ENCODE measurements at places on chromosomes 1 and 21.

DNA sequence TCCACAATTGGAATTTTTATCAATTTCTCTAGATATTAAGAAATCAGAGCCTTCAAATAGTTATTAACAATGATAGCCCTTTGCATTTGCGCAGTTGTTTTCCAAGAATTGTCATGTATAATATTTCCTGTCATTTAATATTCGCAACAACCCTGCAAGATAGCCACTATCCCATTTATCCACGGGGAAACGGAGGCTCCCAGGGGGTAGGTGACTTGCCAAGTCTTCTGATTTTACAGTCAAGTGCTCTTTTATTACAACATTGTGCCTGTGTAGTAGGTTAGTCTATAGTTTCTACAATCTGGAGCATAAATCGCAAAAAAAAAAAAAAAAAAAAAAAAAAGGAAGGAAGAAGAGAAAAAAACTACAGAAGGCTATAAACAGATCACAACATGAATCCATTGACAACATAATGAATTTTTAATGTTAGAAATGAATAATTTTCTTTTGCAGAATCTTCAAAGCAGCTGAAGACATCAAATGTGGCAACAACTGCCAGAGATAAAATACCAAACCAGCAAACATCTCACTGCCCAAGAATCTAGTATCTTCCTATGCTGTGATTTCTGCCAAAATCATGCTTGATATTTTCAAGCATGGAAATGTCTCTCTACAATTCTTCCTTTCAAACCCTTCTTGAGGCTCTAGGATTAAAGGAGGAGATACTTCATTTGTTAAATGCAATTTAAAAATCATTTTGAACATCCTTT lies 125.5 kb downstream of the PTPN14 start:
- no peak for DNase-seq

- no peak for DNase-seq
These were observed 122.3 kb upstream of the ADAR start for GRCh38 chr1:154730259-154730658.

GRCh38 chr1:201348211-201348566 lies 29.3 kb downstream of the TNNT2 start:
- peak; percentile 83 for DNase-seq

DNA sequence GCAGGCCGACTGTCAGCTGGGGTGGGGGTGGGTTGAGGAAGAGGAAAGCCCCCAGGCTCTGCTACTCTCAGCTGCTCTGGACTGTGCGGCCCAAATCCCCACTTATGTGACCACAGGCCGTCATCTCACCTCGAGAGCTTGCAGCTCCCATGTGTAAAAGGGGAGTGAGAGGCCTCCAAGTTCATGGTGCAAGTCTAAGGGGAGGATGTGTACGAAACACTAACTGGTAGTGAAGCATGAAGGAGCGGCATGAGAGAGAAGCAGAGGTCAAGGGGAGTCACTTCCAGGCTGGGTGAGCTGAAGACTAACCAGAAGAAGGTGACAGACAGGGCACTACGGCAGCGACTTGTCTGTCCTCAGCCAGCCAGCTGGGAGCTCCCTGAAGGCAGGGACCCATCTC lies 43.8 kb downstream of the GLIS1 start:
- DNase-seq, result no peak

- DNase-seq, result no peak
These were observed 7.3 kb downstream of the PLEKHO1 start for GRCh38 chr1:150156868-150157603.

- DNase-seq, result no peak
These were observed 4.1 kb downstream of the COL6A1 start for GRCh38 chr21:45985471-45986315.

- DNase-seq, result no peak
These were observed 84.3 kb downstream of the TENT5C start for GRCh38 chr1:117689997-117690625.

- no peak for DNase-seq
These were observed 46.4 kb upstream of the PM20D1 start for GRCh38 chr1:205896351-205896750.

GRCh38 chr1:231407547-231408396 lies 14.3 kb downstream of the EGLN1 start:
- no peak for DNase-seq

GRCh38 chr1:228032041-228032440 lies 25.2 kb downstream of the WNT3A start:
- DNase-seq, result no peak

DNA sequence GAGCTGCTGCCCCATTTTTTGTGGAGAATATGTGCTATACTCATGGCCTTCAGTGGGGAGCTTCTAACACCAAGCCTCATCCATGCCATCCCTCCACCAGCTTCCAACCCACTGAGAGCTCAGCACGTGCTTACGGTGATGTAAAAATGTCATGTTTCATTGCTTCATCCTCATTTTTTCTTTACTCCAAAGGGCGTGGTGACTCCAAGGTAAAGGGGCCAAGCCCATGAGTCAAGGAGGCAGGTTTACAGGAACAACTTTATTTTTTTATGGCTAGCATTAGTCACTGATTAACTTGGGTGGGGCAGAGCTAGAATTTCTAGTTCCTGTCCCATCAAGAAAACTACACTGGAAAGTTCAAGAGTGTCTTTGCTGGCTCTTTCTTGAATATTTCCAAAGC lies at the start of gene C1orf226:
Gene C1orf226, plus strand, starts transcription at position 346 of the 400 bp plus-strand sequence. CDS start 174 bp downstream, outside the sequence.
- no peak for DNase-seq

GRCh38 chr1:178650934-178651511 lies 74.0 kb upstream of the RALGPS2 start:
- DNase-seq, result no peak

DNA sequence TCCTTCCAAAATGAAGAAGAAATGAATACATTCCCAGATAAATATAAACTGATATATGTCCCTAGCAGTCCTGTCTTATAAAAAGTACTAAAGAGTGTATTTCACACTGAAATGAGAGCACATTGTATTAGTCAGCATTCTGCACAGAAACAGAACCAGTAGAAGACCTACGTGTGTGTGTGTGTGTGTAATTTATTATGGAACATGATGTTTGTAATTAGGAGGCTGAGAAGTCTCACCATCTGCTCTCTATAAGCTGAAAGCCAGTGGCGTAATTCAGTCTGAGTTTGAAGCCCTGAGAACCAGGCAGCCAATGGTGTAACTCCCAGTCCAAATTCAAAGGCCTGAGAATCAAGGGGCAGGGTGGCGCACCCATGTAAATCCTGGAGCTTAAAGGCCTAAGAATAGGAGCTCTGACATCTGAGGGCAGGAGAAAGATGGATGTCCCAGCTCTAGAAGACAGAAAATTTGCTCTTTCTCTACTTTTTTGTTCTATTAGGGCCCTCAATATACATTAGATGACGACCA lies 146.5 kb upstream of the LYPLAL1 start:
- DNase-seq, result no peak

- no peak for DNase-seq
These were observed 96.1 kb downstream of the IER5 start for GRCh38 chr1:181184621-181185020.

DNA sequence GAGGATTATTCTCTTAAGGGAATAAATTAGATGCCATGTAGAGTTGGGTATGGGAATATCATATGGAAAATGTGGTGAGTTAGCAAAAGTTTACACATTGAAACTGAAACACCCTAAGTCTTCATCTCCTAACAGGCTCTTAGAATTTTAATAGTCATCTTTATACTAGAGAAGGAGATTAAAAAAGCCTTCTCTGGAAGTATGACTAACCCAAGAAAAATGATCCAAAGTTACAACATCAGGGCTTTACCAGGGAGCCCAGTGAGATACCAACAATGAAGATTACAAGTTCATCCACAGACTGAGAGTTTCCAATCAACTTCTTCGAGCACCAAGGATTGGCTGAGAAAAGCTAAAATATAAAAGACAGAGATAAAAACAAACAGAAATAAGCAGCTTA lies 70.0 kb upstream of the KIAA0040 start:
- DNase-seq, result no peak

GRCh38 chr1:54865238-54866073 lies 21.5 kb downstream of the DHCR24 start:
- DNase-seq, result no peak

DNA sequence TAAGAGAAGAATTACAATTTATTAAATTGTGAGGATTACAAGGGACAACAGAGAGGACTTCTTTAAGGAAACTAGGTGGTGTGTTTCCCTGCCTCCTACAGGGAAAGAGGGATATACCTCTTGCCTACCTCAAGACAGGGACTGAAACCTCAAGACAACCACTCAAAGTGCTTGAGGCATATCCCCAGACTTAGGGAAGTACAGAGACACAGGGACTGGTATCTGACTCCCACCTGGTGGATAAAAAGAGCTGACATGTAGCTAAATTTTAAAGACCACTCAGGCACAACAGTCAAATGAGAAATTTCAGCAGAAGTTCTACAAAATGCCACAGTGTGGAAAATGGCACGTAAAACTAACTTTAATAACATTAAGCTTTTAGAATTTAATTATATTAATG lies 21.3 kb downstream of the DENND2C start:
- no peak for DNase-seq

- DNase-seq, result no peak
These were observed 383 bp downstream of the CD48 start for GRCh38 chr1:160711276-160711601.

DNA sequence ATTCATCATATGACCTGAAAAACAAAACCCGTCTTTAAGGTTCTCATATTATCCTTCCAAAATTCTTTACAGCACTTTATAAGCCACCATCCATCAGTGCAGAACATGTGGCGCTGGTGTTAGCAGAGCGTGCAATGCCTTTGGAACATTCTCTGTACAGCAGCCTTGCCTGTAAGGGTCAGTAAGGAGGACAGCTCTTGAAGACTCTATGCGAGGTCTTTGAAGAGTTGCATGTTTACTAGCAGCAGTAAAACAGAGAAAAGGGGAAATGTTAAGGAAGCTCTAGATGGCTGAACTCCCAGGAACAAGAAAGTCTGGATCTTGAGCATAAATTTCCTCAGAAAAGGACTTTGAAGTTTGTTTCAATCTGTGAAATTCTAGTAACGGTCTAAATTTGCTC lies 365.6 kb downstream of the DUSP10 start:
- no peak for DNase-seq

Data from HEK293T (cell line).